Peyer's patch (tissue), 4 donors: ENCODE measurements at places on chromosomes 5 and 9. TPM values are rescaled to one million over a fixed set of nuclear protein-coding genes. Genes with fewer than 3 reads are reported as not detected.
A peak's percentile ranks its signal among the peaks of the same experiment; 100 is the strongest.

Gene PPP3R2
- not detected for total RNA-seq

Gene MEIKIN
- total RNA-seq = not detected

Gene HAPLN1
- total RNA-seq = 0.70 TPM

Gene CACNA1B
- 0.38 TPM for total RNA-seq

Gene SEMA4D
- 124 TPM for total RNA-seq

Gene PCDHA5
- not detected for total RNA-seq

Gene FAM163B
- not detected for total RNA-seq

Gene IGIP
- total RNA-seq = 10.8 TPM

Gene SET
- total RNA-seq = 72.9 TPM

Gene PCDHB3
- 0.70 TPM for total RNA-seq

Gene MUSK
- 4.4 TPM for total RNA-seq

Gene FRMPD1
- not detected for total RNA-seq

DNA sequence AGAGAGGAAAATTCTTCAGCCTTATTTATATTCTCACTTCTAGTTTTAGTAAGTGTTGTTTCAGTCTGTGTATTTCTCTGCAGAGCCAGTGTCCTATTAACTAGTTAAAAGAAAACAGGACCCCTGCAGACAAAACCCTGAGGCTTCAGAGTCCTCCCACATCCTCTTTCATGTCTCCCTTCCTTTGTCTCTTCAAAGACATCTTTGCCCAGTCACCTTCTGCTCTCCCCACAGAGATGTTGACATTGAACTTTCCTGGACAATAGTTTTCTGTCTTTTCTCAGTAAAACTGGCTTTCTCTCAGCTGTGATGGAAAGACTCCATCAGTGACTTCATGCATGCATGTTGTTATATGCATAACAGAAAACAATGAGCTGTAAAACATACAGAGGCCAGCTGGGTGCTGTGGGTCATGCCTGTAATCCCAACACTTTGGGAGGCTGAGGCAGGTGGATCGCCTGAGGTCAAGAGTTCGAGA lies 20.2 kb downstream of the GRAMD2B start:
- DNase-seq = no peak

- no peak for DNase-seq
Observed at GRCh38 chr5:8943301-8943700, 602.6 kb downstream of the SEMA5A start.

DNA sequence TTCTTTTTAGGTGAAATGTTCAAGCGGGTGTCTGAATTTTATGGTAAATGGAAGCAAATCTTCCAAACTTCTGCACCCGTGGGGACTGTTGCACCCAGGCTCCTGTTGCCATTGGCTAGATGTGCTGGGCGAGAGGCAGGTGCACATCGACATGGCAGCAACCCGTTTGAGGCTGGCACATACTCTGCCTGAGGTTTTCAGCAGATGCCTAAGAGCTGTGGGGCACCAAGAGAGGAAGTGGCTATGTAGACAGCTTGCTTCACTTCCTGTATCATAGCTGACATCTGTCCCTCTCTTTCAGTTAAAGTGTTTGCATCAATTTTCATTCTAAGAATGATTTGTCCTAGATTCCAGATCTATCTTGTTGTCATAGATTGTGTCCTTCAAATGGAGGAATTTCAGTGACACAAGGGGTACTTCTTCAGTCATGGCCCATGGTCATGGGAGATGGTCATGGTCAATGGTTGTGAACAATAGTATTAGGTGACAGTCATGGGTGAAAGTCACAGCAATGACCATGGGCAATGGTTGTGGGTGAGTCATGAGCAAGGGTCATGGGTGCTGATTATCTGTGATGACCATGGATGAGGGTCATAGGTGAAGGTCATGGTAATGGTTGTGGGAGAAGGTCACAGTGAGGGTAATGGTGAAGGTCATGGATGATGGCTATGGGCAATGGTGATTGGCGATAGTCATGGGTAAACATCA lies 115.1 kb upstream of the IRX4 start:
- no peak for DNase-seq

- DNase-seq = no peak
Observed at GRCh38 chr9:91346644-91347043, 15.1 kb downstream of the AUH start.

GRCh38 chr5:78533356-78533755 lies 115.2 kb downstream of the LHFPL2 start:
- no peak for DNase-seq

DNA sequence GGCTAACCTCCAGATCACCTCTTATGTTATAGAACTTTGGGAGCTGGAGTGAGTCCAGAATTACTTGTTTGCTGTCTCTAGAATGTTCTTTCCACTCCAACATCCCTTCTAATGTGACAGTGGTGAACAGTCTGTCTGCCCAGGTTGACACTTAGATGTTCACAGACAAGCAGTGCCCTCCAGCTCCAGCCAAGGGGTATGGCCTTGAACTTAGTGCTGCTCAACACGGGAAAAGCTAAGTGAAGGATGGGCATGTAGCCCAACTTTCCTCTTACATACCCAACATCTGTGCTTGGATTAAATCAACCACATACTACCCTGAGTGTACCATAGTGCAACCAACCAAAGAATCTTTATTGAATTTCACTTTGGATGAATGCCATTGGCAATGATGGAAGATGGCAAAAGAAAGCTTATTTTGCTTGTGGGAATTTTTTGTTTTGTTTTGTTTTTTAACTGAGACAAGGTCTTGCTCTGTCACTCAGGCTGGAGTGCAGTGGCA lies 201.2 kb downstream of the NXNL2 start:
- DNase-seq = no peak

GRCh38 chr5:10124287-10124686 lies 125.4 kb downstream of the ATPSCKMT start:
- DNase-seq = no peak

DNA sequence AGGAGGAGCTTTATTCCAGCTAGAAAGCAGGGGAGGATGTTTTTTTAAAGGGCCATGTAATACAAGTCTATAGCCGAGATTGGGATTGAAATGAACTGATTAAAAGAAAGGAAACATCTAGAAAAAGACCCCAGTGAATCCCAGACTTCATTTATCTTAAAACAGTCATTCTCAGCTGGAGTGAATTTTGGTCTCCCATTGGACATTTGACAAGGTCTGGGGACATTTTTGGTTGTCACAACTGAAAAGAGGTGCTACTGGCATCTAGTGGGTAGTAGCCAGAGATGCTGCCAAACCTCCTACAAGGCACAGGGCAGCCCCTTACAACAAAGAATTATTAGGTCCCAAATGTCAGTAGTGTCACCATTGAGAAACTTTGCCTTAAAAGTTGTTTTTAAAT lies 16.3 kb upstream of the SPINK4 start:
- no peak for DNase-seq

DNA sequence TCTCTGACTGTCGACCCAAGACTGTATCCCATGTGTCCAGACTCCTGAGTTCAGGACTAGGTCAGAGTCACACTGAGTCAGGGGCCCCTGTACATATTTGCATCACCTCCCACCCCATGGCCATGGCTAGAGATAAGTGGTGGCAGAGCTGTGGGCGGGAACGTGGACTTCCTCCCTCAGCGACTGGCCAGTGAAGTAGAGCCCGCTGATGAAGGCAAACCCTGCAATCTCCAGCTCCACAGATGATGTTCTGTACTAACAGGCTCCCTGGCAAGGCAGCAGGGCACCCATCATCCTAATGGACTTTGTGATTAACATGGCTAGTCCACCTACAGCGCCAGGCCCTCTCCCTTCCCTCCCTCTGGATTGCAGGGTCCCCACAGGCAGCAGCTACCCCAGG lies 110.5 kb upstream of the LRRTM2 start:
- DNase-seq = no peak

GRCh38 chr5:180784497-180785097 lies 18.0 kb downstream of the MGAT1 start:
- peak; percentile 91 for DNase-seq

GRCh38 chr9:26779062-26779461 lies 113.5 kb downstream of the CAAP1 start:
- no peak for DNase-seq

DNA sequence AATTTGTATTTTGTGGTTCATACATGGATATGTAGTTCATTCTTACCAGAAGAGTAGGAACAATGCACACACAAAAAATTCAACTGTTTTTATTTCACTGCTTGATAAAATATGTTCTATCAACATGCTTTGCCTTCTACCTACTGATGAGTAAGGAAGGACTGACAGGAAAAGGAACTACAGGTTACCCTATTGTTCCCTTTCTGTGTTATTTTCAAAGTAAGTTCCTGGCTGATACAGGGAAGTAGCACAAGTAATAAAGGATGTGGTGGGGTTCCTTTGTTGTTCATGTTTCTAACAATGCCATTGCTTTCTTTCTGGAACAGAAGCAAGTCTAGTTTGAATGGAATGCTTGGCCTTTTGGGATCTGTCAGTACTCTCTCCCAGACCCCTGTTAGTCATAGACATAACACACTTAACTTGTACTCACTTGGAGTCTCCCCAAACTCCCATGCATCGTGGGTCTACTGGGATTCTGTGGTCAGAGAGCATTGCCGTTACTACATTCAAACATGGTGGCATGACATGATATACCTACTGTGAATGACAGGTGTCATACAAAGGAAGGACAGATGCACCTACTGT lies 20.2 kb upstream of the ALDOB start:
- no peak for DNase-seq

GRCh38 chr9:121812159-121812735 lies 160.8 kb downstream of the DAB2IP start:
- no peak for DNase-seq

- DNase-seq = no peak
Observed at GRCh38 chr5:138610415-138610917, 35.3 kb upstream of the HSPA9 start.

- DNase-seq = no peak
Observed at GRCh38 chr5:172666251-172666650, 25.2 kb downstream of the NEURL1B start.

DNA sequence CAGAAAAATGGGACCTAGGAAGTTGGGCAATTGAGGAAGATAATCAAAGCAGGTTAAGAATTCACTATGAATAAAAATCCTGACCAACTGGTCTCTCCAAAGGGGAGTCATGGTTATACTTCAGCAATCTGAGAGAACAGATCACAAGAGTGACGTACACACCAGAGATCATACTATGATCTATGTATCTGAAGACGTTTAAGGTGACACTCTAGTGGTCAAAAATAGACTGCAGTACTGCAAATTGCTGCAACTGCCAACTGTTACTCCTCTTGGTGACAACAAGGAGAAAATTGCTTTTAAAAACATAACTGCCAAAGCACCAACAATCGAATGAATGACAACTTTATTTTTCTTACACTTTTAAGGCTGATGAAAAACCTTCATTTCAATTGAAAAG lies 4.9 kb downstream of the AK6 start:
- no peak for DNase-seq

GRCh38 chr5:52853650-52854049 lies 65.9 kb downstream of the ITGA1 start:
- no peak for DNase-seq

- DNase-seq = no peak
Observed at GRCh38 chr5:113061846-113062780, 85.5 kb downstream of the DCP2 start.

GRCh38 chr5:75337366-75338021 lies 474 bp downstream of the HMGCR start:
- no peak for DNase-seq

GRCh38 chr9:8232726-8233125 lies 433.1 kb upstream of the DMAC1 start:
- no peak for DNase-seq

- DNase-seq = no peak
Observed at GRCh38 chr5:137611011-137611580, 112.0 kb upstream of the SPOCK1 start.

DNA sequence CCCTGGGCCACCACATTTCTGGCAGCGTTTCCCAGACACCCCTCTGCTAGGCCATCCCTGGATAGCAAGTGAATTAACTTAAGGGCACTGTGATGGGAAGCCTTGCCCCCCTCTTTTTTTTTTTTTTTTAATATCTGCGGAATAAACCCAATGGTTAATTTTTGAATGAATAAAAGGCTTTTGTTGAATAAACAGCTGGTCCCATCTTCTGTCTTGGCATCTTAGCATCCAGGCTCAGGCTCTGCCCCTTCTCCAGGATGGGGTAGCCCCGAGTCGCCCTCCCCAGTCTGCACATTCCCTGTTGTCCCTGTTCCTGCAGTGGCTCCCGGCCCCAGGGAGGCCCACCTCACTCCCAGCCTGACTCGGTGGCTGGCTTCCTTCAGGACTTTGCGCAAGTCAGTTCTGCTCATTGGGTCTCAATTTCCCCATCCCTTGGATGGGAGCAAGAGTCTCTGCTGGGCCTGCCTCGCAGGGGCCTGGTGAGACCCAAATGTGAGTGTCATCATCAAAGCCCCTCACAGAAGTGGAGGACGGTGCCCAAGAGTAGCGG lies 29.0 kb upstream of the HMCN2 start:
- no peak for DNase-seq

- peak; percentile 39 for DNase-seq
Observed at GRCh38 chr5:132483661-132484390, 6.7 kb downstream of the IRF1 start.

DNA sequence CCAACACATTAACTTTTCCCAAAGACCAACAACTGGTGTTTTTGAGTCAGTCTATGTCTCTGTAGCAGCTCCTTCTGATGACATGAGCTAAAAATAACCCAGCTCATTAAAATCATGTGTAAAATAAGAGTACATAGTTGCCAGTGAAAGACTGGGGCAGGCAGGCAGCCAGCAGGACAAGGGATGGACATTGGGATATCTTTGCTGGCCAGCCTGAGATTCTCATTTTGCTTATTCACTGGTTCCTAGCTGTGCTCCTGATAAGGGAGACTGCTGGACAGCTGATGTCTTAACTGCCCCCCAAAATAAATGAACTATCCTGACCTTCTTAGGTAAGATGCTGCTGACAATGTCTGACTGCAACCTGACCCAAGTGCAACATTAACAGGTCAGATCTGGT lies 33.9 kb downstream of the EPB41L4B start:
- DNase-seq = peak; percentile 1

DNA sequence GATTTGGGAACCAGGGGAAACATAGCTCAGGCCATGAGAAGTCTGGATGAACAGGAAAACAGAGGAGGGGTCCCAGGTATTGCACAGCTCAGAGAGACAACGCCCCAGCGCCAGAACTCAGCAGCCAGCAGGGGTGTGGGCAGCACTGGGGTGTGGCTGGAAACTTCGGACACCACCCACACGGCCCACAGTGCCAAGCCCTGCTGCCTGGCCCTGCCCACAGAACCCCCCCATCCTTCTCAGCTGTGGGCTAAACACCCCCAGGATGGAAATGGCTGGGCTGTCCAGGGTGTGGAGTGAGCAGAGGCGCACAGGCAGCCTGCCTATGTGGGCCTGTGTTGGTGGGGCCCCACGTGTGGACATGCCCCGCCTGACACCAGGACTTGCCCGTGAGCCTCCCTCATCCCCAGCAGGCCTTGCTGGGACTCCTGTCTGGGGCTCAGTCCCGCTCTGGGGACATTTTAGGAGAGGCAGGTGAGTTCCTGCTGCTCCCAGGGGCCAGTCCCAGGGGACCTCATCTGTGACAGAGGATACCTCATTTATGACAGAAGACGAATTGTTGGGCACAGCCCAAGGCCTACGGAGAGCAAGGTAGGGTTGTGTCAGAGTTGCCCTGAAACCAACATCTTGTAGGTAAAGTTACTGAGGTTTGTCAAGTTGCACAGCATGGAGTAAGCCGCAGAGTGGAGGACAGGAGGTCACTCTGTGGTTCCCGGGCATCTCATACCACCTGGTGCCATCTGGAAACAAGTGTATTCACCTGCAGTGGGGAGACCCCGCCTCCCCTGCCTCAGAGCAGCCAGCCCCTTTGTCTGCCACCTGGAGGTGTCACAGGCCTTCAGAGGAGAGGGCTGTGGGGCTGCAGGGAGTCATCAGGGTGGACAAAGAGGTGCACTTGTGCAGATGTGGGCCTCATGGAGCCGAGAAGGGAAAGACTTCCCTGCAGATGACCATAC lies 183.2 kb downstream of the AUH start:
- DNase-seq = peak; percentile 42
